ENCODE measurements at places on chromosomes 1 and 21.

- DNase-seq: no peak
Observed at GRCh38 chr1:31768939-31769704, 5.0 kb upstream of the ADGRB2 start.

DNA sequence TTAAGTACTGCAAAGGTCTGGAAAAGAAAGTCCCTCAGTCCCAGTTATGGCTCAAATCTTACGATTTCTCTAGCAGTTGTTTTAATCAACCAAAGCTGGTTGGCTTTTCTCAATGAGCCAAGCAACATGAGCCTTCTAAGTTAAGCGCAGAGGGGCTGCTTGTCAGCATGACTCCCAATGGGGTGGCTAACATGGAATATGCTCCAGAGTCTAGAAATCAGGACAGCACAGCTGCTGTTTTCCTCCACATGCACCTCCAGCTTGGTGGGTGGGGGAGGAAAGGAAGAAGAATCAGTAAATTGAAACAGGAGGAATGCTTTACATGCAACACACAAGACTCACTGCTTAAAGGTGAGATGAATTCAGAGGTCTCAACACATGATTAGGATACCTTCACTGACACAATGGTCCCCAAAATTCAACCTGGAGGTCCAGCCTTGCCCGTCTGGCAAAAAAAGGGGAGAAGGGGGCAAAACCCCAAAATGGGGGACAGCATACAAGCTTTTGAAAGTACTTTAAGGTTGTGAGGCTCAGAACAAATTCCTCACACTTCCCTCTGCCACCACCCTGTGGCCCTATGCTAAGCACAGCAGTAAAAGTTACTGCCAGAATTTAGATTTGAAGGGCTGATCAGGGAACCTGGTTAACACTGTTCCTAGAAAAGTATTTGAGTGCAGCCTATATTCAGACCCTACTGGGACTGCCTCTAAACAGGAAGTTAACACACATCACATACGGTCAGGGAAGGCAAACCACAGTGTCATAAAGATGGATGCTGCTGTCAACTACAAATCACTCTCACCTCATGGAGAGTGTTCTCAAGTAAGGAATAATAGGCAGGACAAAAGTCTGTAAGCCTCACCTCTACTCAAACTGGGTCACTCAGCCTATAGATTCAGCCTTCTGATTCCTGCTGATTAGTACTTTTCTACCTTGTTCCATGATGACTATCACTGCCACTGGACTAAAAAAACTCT, 2.6 kb downstream of the GATAD2B start:
- DNase-seq: no peak

GRCh38 chr1:241840164-241840563, 7.8 kb upstream of the EXO1 start:
- DNase-seq: no peak

GRCh38 chr1:206664740-206665139, 20.0 kb upstream of the MAPKAPK2 start:
- no peak for DNase-seq

DNA sequence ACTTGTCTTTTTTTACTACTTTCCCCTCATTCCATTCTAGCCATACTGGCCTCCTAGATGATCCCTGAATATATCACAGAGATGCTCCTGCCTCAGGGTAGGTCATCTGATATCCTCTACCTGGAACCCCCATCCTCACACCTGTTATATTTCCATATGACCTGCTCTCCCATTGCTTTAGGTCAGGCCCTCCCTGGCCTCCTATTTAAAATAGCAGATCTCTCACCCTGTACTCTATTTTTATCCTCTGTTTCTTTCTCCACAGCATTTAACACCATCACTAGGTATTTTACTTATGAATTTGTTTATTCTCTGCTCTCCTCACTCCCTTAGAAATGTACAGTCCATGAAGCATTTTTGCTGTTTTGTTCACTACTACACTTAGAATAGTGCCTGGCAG, 13.6 kb downstream of the PIK3R3 start:
- no peak for DNase-seq

DNA sequence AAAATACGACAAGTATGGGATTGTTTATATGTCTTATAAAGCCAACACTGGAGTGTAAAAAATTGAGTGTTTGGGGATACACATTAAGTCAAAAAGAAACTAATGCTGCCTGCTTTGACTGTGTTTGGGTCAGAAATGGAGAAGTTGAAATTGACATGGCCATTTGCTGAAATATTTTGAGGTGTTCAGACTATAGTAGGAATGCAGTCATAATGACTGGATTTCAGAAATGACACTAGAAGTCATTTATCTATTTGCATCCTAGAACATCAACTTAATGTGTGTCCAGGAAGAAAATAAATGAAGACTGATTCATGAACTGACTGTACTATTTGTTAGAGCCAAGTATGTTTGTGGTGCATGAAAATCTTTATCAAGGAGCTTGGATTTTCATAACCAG, 28.4 kb downstream of the RASAL2 start:
- DNase-seq: no peak

DNA sequence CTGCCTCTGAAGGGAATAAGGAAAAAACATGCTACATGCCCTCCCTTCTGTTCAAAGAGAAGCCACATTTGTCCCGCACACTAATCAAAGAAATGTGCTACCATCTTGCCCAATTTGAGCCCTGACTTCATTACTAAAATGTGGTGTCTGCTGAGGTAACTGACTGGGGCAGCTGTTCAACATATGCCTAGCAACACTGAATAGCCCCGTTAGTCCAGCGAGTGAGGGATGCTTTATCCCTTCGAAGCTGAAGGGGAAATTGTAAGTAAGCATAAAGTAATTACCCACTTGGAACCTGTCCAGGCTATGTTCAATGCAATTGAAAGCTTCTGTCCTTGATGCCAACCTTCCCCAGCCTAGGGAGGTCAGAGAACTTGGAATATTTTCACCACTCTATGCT, 310.6 kb downstream of the SEC16B start:
- no peak for DNase-seq

GRCh38 chr21:14672466-14672865, 126.4 kb upstream of the SAMSN1 start:
- no peak for DNase-seq

DNA sequence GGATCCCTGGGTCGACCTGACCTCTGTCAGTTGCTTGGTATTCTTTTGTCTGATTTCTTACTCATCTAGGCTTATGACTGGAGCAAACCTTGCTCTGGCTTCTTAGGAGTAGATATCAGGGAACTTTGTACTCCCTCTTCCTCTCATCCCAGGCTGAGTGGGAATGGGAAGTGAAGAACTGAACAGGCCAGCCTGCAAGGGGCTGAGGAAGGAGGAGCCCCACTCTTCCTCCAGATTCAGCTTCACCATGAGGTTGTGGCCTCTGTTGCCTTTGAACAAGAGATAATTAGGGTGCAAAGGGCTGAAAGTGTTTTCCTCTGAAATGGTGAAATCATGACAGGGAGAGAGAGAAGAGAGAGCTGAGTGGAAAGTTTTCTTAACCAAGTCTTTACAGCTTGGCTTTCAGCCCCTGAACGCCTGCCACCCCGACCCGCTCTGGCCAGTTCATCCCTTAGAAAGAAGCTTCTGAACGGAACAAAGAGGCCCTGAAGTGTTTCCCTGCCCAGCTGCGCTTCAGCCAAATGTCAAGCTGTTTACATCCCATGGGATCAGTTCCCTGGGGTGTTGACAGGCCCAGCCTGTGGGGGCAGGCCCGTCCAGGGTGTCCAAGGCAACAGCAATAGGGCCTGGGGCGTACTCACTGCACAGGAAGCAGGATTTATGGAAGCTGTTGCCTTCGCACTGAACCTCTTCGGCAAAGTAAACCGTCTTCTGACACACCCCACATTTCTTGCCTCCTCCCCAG, 11.2 kb downstream of the CSRP1 start:
- DNase-seq: no peak

GRCh38 chr1:92411511-92411910, 75.2 kb downstream of the GFI1 start:
- DNase-seq: no peak

DNA sequence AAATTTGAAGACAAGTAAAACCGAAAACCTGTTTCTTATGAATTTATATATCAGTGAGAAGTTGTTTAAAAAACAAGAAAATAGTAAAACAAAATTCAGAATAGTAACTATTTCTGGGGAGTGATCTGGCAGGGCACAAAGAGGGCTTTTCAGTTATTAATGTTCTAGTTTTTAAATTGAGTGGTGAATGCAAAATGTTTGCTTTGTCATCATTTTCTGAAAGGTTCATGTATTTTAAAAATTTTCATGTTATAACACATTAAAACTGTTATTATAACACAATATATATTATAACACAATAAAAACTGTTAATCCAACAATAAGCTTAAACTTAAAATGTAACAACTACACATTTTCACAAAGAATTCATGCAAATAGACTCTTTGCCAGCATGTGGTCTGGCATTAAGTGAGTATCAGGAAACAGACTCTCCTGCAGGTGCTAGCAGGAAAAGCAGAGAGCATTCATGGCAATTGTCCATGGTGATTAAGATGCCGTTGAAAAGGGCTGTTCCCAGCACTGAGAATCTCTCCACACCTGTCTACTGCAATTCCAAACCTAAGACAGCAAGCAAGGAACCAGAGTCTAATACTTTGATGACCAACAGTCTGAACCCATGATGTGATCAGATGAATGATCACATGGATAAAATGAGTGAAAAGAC, 204.9 kb downstream of the TBX15 start:
- DNase-seq: no peak

DNA sequence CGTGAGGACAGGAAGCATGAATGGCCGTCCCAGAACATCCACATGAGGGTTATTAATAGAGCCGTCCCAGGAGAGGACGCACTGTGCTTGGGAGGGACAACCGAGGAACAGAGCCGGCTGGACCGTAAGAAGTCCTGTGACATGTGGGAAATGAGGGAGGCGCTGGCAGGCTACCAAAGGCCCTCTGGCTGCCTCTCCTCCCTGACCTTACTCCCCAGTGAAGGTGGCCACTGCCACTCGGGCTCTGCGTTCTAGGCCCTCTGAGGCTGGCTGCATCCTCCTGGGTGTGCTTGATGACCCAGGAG, 15.5 kb upstream of the NPPB start:
- no peak for DNase-seq
